Esophagus squamous epithelium (tissue), 5 donors: ENCODE measurements at places on chromosomes 6 and 20. TPM values are rescaled to one million over a fixed set of nuclear protein-coding genes. Genes with fewer than 3 reads are reported as not detected.
A peak's percentile ranks its signal among the peaks of the same experiment; 100 is the strongest.

GRCh38 chr20:3316136-3316535 is 77.1 kb upstream of the SLC4A11 start:
- no peak overlapping the region for H3K4me3 ChIP-seq
- peaks cover 67% of the 10 kb centered on the region for H3K36me3 ChIP-seq
- peak overlapping the region; percentile 73 for H3K27ac ChIP-seq
- peaks cover 26% of the 10 kb centered on the region for H3K4me1 ChIP-seq
- DNase-seq: no peak

DNA sequence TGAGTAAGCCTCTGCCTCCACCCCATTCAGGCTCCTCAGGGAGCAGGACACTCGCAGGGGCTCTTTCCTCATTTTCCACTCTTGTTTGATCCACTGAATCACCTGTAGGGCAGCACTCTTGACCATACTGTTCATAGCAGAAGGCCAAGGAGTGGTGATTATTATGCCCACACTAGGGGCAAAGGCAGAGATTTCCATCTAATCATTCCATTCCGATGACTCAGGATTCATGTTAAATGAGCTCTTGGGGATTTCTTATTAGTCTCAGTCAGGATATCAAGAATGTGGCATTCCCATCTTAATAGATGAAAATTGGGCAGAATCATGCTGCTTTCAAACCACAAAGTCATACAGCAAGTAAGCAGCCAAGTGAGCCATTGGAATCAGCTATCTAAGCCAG is 101.9 kb upstream of the MOCS1 start:
- H3K4me3 ChIP-seq: no peak overlapping the region
- no peak for DNase-seq
- no peaks in the 10 kb centered on the region for H3K27me3 ChIP-seq
- H3K36me3 ChIP-seq: no peaks in the 10 kb centered on the region
- peaks cover 30% of the 10 kb centered on the region for H3K4me1 ChIP-seq

DNA sequence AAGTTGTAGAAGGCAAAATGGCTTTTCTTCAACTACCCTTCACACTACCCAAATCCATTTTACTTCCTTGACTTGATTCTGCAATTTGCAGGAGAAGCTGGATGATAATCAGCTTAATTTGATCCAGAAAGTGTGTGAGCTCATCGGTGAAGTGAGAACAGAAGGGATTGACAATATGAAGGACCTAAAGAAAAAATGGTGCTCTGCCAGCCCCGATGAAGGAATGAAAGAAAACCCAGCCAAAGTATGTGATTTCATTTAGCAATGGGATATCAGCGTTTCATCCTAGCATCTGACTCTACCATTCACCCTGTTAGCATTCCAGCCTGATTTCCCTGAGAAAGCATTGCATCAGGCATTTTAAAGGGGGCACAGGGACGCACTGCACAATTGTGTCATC is 41.5 kb downstream of the CD164 start:
- no peak overlapping the region for H3K27ac ChIP-seq
- no peak for DNase-seq
- H3K27me3 ChIP-seq: no peaks in the 10 kb centered on the region

- peaks cover 35% of the 10 kb centered on the region for H3K4me1 ChIP-seq
- H3K27ac ChIP-seq: peak overlapping the region; percentile 80
- no peak for DNase-seq
- H3K27me3 ChIP-seq: no peaks in the 10 kb centered on the region
- no peaks in the 10 kb centered on the region for H3K36me3 ChIP-seq
- H3K4me3 ChIP-seq: no peak overlapping the region
Observed at GRCh38 chr6:6795393-6795792, 206.9 kb downstream of the LY86 start.

- H3K27me3 ChIP-seq: no peaks in the 10 kb centered on the region
- peaks cover 7% of the 10 kb centered on the region for H3K4me1 ChIP-seq
- H3K27ac ChIP-seq: peak overlapping the region; percentile 13
- no peak for DNase-seq
- no peaks in the 10 kb centered on the region for H3K36me3 ChIP-seq
- no peak overlapping the region for H3K4me3 ChIP-seq
Observed at GRCh38 chr20:1313236-1313964, 15.5 kb downstream of the SDCBP2 start.

GRCh38 chr20:16711661-16712258 is 18.1 kb upstream of the SNRPB2 start:
- DNase-seq: no peak
- no peak overlapping the region for H3K27ac ChIP-seq
- no peaks in the 10 kb centered on the region for H3K36me3 ChIP-seq

DNA sequence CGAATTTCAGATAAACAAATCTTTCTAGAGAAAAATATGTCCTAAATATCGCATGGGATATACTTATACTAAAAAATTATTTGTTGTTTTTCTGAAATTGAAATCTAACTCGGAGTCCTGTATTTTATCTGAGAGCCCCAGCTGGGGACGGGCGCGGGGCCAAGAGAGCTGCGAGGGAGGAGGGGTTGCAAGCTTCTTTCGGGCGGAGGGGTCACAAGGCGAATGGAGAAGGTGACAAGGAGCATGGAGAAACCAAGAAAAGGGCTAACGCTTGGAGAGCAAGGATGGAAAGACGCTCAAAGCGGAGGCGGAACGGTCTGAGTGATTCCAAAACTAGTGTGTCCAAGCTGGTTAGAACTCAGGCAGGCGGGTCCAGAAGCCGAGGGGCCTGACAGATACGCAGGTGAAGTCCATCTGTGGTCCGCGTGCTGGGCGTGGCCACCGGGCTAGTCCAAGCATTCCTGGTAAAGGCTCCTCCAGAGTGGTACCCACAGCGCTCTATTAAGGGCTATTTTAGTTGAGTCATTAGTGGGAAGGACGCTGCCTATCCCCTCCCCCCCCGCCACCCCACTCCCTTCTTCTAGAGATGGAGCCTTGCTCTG is 41.5 kb upstream of the ZNFX1 start:
- peak overlapping the region; percentile 38 for H3K4me3 ChIP-seq
- peaks cover 16% of the 10 kb centered on the region for H3K4me1 ChIP-seq
- peaks cover 65% of the 10 kb centered on the region for H3K27me3 ChIP-seq

DNA sequence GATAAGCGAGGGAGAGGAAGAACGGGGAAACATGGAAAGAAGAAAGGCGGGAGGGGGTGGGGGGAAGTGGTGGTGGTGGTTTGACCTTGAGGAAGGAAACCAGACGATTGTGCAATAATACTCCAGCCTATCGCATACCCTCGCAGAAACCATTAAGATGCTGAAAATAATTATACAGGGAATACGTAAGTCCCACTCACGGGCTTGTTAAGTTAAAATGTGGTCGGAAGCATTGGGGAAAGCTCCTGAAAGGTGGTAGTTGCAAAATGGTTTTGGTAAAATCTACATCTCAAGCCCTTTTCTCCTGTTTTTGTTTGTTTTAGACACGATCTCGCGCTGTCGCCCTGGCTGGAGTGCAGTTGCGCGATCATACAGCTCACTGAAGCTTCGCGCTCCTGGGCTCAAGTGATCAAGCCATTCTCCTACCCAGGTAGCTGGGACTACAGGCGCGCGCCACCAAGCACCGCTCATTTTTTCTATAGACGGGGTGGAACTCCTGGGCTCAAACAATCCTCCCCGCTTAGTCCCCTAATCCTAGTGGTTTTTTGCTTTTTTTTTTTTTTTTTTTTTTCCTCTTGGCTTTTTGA is 128.9 kb upstream of the ZNF184 start:
- H3K4me1 ChIP-seq: no peaks in the 10 kb centered on the region
- DNase-seq: no peak
- no peaks in the 10 kb centered on the region for H3K36me3 ChIP-seq

DNA sequence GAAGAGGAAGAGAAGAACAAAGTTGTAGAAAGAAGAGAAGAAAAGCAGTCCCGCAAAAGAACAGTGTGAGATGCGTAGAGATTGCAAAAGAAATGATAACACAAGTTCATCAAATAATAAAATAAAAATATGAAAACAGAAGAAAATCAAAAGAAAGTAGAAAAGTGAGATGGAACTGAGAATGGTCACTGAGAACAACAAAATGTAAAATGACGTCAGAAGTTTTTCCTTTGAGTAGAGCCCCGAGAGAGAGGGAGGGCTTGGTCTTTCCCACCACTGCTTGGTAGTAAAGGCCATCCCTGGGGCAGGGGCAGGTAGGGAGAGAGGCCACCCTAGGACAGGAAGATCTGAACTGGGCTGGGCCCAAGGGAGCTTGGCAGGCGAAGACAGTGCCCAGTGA is 533.7 kb downstream of the QKI start:
- H3K36me3 ChIP-seq: no peaks in the 10 kb centered on the region
- H3K27ac ChIP-seq: no peak overlapping the region
- no peaks in the 10 kb centered on the region for H3K27me3 ChIP-seq
- H3K4me1 ChIP-seq: peaks cover 30% of the 10 kb centered on the region

IL20RA gene
- 12.6 TPM for total RNA-seq

AKAP12 gene
- total RNA-seq: 1.7 TPM

ARMC12 gene
- not detected for total RNA-seq
